Activated CD4-positive, alpha-beta T cell treated with anti-CD3 and anti-CD28 coated beads for 36 hours (primary cell): ENCODE measurements at places on chromosomes 5 and 9.

DNA sequence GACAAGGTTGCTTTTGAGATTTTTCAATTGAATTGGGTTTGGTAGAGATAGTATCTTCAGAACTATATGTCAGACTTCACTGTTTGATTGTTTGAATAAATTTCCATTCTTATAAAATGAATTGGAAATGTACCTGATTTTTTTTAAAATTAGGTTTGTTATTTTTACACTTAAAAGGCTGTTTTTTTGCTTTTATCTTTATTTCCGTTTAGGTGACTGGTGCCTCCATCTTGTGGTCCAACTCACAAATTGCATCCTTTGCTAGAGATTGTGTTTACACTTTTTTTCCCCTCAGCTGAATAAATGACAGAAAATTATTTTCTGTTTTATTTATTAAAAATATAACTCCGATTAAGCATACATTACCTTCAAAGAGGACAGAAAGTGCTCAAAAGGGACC lies 15.6 kb downstream of the NDUFAF2 start:
- H3K27ac ChIP-seq: no peak overlapping the region
- peaks cover 7% of the 10 kb centered on the region for H3K36me3 ChIP-seq
- H3K4me1 ChIP-seq: peaks cover 14% of the 10 kb centered on the region
- peak; percentile 12 for DNase-seq
- no peaks in the 10 kb centered on the region for H3K27me3 ChIP-seq
- no peak overlapping the region for H3K4me3 ChIP-seq

GRCh38 chr5:128015978-128016377 lies 67.6 kb upstream of the SLC12A2 start:
- no peaks in the 10 kb centered on the region for H3K4me1 ChIP-seq
- no peak overlapping the region for H3K4me3 ChIP-seq
- no peaks in the 10 kb centered on the region for H3K27me3 ChIP-seq
- H3K36me3 ChIP-seq: peaks cover 3% of the 10 kb centered on the region

- DNase-seq: no peak
- H3K4me3 ChIP-seq: no peak overlapping the region
These were observed 9.7 kb upstream of the PDCD1LG2 start for GRCh38 chr9:5500441-5501235.

DNA sequence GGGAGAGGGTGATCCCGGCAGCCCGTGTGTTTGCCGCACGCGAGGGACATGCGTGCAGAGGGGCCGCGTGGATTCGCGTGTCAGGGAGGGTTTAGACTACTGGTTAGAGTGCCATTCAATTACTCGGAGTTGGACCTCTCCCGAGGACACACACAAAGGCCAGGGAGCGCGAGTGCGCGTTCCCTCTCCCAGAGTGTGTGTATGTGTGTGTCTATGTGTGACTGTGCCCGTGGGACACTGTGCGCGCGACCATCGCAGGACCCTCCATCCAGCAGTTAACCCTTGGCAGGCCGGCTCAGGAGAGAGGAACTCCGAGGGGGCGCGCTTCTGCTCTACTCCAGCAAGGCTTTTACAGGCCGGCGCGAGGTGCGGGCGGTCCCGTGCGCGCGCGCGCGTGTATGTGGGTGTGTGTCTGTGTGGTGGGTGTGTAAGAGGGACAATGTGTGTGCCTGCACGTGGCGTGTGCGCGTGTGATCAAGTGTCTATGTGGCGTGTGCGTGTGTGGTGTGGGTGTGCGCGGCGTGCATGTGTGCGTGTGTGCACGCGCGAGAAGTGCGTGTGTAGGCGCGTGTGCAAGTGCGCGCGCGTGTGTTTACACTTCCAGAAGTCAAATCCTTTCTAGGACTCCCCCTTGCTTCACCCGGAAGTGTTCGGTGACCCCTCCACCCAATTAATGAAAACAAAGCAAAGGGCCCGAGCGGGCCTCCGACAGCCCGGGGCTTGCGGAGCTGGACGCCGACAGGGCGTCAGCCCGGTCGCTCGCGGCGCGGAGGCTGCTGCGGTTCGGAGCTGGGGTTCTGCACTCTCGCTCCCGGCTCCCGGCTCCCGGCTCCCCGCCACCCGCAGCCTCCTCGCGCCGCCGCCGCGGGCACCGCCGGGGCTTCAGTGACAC lies 75.3 kb upstream of the TBCA start:
- peak overlapping the region; percentile 63 for H3K4me3 ChIP-seq
- peaks cover 15% of the 10 kb centered on the region for H3K4me1 ChIP-seq
- peak overlapping the region; percentile 17 for H3K27ac ChIP-seq
- peak; percentile 33 for DNase-seq
- peaks cover 44% of the 10 kb centered on the region for H3K27me3 ChIP-seq

DNA sequence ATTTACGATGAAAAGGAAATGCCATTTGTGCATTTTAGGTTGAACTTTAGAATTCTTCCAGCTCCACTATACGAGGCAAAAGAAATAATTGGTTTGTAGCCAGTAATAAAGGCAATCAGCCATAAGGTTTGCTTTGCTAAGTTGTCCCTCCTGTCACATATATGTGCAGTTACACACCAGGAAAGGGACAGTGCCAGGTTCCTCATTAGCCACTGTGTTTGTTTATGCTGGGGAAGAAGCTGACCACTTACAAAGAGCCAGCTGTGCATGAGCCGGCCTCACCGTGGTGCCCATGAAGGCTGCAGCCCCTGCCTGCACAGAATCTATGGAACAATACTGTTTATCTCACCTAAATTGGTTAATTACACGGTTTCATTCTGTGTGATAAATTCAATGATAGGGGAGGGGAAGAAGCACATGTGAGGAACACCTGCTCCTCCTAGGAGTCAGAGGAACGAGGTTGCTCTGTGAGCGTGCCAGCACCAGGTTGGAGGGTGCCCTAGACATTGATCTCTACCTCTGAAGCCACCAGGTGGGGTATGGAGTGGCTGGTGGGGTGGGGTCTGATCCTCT lies 173.8 kb upstream of the DAP start:
- DNase-seq: no peak
- H3K4me1 ChIP-seq: no peaks in the 10 kb centered on the region
- no peak overlapping the region for H3K27ac ChIP-seq
- H3K4me3 ChIP-seq: no peak overlapping the region

GRCh38 chr5:157624144-157624543 lies 28.1 kb downstream of the SOX30 start:
- DNase-seq: no peak
- no peak overlapping the region for H3K4me3 ChIP-seq
- no peaks in the 10 kb centered on the region for H3K4me1 ChIP-seq
- H3K27ac ChIP-seq: no peak overlapping the region
- no peaks in the 10 kb centered on the region for H3K36me3 ChIP-seq

DNA sequence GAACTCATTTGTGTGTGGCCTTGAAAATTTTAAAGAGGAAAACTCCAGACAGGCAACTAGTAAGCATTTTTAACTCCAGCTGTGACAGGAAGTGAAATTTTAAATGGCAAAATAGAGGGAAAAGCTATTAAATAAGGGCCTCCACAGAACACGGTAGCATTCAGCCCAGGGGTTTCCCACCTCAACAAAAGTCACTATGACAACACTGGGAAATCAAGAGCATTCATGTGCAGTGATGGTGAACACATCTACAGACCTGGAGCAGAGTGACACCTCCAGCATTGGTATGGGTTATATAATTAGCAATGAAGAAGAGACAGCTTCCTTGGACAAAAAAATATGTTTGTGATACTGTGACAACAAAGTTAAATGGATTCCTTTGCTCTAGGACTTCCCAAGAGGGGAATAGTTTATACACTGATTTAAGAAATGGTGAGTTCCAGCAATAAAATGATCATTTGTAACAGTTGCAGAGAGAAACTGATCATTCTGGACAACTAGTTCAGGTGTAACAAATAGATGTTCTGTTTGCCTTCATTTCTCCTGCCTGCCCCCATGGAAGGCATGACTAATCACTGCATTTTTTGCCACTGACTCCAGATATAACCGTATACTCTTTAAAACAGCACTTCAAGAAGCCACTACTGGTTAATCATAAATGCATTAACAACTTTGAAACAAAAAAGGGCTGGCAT lies 93.3 kb upstream of the SLC44A1 start:
- H3K36me3 ChIP-seq: no peaks in the 10 kb centered on the region
- no peak overlapping the region for H3K27ac ChIP-seq
- DNase-seq: no peak
- peaks cover 18% of the 10 kb centered on the region for H3K4me1 ChIP-seq

GRCh38 chr5:134120386-134121138 lies 6.1 kb downstream of the TCF7 start:
- DNase-seq: no peak
- peak overlapping the region; percentile 78 for H3K4me3 ChIP-seq
- H3K4me1 ChIP-seq: peaks cover 87% of the 10 kb centered on the region

GRCh38 chr9:16725066-16725465 lies 145.4 kb downstream of the BNC2 start:
- no peak overlapping the region for H3K27ac ChIP-seq
- peaks cover 8% of the 10 kb centered on the region for H3K4me1 ChIP-seq
- H3K36me3 ChIP-seq: no peaks in the 10 kb centered on the region
- no peak overlapping the region for H3K4me3 ChIP-seq

DNA sequence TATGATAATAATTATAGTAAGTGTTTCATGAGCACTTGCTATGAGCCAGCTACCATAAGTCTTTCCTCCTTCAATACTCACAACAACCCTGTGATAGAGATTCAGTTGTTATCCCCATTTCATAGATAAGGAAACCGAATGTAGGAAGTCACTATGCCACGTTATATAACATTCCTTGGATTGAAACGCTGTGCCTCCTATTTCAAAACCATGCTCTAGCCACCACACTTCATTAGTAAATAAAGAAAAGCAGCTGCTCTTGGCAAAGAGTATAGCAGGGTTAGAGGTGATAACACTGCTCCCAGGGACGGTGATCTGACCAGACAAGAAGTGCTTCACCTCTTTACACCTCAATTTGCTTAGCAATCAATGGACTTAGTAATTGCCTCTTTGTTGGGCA lies 5.5 kb downstream of the ADAMTS12 start:
- H3K36me3 ChIP-seq: no peaks in the 10 kb centered on the region
- H3K27ac ChIP-seq: no peak overlapping the region
- peaks cover 13% of the 10 kb centered on the region for H3K27me3 ChIP-seq
- H3K4me3 ChIP-seq: no peak overlapping the region
- peaks cover under 1% of the 10 kb centered on the region for H3K4me1 ChIP-seq
- no peak for DNase-seq

DNA sequence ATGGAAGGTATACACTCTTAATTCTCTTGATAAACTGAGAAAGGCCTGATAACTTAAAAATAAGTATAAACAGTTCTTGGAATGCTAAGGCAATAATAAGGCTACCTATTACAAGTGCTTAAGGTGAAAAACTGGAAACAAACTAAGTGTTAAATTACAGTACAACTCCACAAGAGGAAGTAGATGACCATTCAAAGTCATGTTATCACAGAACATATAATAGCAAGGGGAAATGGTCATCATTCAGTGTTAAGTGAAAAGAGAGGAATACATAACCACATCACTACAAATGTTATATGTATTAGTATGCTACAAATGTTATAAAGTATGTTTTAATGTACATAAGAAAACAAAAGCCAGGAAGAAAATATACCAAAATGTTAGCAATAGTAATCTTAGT lies 135.9 kb downstream of the CCDC192 start:
- peaks cover 3% of the 10 kb centered on the region for H3K27me3 ChIP-seq
- DNase-seq: no peak
- H3K27ac ChIP-seq: no peak overlapping the region
- no peaks in the 10 kb centered on the region for H3K36me3 ChIP-seq
- H3K4me1 ChIP-seq: no peaks in the 10 kb centered on the region

GRCh38 chr9:129617167-129617566 lies 3.7 kb downstream of the C9orf50 start:
- H3K36me3 ChIP-seq: no peaks in the 10 kb centered on the region
- peak; percentile 52 for DNase-seq
- peaks cover 6% of the 10 kb centered on the region for H3K4me1 ChIP-seq
- no peak overlapping the region for H3K4me3 ChIP-seq

DNA sequence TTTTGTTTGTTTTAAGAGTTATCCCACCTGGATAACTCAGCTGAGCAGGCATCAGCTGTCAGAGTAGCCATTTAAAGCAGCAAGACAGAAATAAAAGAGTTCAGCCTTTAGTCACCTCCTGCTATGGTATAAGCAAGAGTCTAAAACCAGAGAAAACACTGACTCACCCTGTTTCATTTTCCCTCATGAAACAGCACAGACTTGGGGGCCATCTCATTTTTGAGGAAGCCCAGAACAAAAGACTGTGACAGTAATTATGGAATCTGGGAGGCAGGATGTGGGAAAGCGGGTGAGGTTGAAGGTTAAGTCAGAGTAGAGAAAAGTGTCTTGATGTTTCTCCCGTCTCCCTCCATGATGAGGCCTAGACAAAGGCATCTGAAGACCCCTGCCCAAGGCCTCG lies 90.2 kb upstream of the FAM174A start:
- no peak overlapping the region for H3K4me3 ChIP-seq
- no peaks in the 10 kb centered on the region for H3K36me3 ChIP-seq
- H3K27ac ChIP-seq: no peak overlapping the region
- peaks cover 4% of the 10 kb centered on the region for H3K4me1 ChIP-seq
- H3K27me3 ChIP-seq: no peaks in the 10 kb centered on the region

DNA sequence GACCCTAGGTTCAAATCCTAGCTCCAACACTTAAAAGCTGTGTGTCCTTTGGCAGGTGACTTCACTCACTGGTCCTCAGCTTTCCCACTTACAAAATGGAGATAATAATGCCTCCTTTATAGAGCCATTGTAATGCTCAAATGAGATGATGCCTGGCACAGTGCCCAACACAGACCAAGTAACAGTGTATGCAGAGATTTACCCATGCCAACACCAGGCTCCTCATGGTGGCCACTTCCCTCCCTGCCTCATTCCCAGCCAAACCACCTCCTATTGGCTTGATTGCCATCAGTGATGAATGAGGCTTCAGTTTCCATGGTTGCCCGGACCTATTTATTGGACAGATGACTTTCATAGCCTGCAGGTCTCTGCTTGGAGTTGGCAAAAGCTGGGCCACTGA lies 469.4 kb downstream of the CDK5RAP2 start:
- no peak overlapping the region for H3K4me3 ChIP-seq
- H3K36me3 ChIP-seq: no peaks in the 10 kb centered on the region
- H3K27ac ChIP-seq: no peak overlapping the region
- H3K27me3 ChIP-seq: peaks cover 2% of the 10 kb centered on the region
- no peak for DNase-seq

- no peak overlapping the region for H3K4me3 ChIP-seq
- H3K27ac ChIP-seq: no peak overlapping the region
- no peaks in the 10 kb centered on the region for H3K27me3 ChIP-seq
- H3K4me1 ChIP-seq: no peaks in the 10 kb centered on the region
- peak; percentile 17 for DNase-seq
- no peaks in the 10 kb centered on the region for H3K36me3 ChIP-seq
These were observed 2.8 kb downstream of the CAMK2A start for GRCh38 chr5:150286820-150287219.

GRCh38 chr9:93595461-93595860 lies 19.1 kb downstream of the PHF2 start:
- peaks cover 57% of the 10 kb centered on the region for H3K4me1 ChIP-seq
- no peak overlapping the region for H3K27ac ChIP-seq
- no peaks in the 10 kb centered on the region for H3K36me3 ChIP-seq
- no peaks in the 10 kb centered on the region for H3K27me3 ChIP-seq
- H3K4me3 ChIP-seq: no peak overlapping the region
- no peak for DNase-seq

GRCh38 chr5:104178829-104179456 lies 616.4 kb upstream of the NUDT12 start:
- no peaks in the 10 kb centered on the region for H3K4me1 ChIP-seq
- DNase-seq: peak; percentile 46
- no peaks in the 10 kb centered on the region for H3K36me3 ChIP-seq

GRCh38 chr9:109253637-109254284 lies 67.1 kb downstream of the EPB41L4B start:
- no peaks in the 10 kb centered on the region for H3K36me3 ChIP-seq
- DNase-seq: no peak
- H3K27ac ChIP-seq: no peak overlapping the region
- no peaks in the 10 kb centered on the region for H3K4me1 ChIP-seq

- no peak overlapping the region for H3K4me3 ChIP-seq
- peaks cover 80% of the 10 kb centered on the region for H3K36me3 ChIP-seq
- peaks cover 36% of the 10 kb centered on the region for H3K4me1 ChIP-seq
- H3K27ac ChIP-seq: peak overlapping the region; percentile 38
- no peaks in the 10 kb centered on the region for H3K27me3 ChIP-seq
These were observed 48.2 kb downstream of the ERMP1 start for GRCh38 chr9:5784526-5785315.
